ENCODE measurements at places on chromosomes 2 and 18.
A peak's percentile ranks its signal among the peaks of the same experiment; 100 is the strongest.

GRCh38 chr2:177478029-177478428 lies 85.5 kb downstream of the AGPS start:
- DNase-seq, result no peak

DNA sequence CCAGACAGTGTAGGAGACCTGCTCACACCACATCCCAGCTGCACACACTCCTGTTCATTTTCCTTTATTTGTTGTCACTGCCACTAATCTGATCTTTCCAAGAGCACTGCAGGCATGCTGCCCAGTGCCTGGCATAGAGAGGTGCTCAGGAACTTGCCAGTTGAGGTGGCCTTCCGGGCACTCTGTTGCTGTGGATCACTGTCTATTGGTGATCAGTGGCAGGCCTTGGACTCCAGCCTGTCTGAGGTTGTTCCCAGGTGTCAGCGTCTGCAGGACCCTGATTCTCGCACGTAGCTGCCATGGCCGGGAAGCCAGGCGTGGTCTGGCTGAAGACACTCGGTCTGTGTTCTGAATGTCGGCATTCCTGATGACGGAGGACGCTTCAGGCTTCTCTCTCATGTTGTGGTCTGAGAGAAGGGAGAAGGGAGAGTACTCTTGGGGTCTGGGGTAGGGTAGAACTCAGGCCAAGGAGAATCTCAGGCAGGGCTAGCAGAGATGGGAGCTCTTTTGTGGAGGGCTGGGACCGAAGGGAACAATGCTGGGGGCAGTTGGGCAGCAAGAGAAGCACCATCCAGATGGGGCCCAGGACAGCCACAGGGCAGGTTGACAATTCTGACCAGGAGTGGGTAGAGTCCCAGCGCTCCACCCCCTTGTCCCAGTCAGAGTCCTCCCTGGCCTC lies 240.9 kb downstream of the MYCN start:
- no peak for DNase-seq

DNA sequence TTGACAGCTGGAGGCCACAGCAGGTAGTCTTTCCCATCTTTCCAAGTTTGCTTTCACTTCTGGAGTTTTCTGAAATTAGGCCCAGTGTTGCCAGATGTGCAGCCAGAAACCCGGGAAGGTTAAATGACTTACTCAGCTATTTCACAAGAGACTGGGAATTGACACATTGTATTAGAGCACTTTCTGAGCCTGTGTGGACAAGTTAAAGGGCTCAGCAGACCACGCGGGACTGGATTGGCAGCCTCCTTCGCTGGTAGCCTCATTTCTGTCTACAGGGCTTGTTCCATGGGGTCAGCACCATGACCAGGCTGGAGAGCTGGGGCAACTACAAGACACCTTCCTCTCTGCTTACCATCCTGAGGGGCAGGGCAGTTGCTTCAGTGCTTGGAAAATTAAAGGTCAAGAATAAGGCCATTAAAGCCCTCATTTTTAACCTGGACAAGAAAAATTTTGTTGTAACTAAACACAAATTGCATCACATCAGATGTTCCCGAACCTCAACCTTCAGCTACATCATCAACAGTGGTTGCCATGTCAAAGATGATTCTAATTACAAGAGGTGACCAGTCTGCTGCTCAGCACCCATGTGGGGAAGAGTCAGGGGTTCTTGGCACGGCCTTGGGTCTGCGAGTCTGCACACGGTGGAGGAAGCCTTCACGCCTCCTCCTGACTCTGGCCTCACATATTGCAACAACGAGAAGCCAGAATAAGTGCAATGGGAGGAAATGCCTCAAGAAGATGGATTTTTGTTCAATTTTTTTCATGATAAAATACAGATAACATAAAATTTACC lies 279.5 kb upstream of the RAB6C start:
- no peak for DNase-seq

DNA sequence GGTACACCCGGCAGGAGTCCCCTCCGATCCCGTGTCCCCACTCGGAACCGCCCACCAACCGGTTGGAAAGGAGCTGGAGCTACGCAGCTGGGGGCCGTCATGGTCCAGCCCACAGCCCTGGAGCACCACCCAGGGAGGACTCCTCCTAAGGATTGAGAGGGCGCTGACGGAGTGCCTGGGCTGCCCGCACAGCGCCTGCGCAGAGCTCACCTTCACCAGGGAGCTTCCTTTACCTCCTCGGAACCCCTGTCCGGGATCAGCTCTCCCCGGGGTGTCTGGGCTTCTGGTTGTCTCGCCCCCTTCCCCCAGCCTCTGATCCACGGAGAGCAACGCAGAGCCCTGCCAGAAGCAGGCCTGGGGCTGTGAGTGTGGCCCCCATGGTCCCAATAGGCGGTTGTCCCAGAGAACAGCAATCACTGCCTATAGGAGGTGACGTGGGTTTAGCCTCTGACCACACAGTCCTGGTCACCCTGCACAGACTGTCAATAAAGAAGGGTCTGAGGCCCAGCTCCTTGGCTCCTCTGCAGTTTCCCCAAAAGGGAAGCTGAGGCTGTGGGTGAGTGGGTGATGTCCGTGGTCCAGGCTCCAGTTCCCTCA lies 14.6 kb downstream of the ALPG start:
- no peak for DNase-seq

GRCh38 chr2:122251158-122251557 lies 495.7 kb downstream of the TSN start:
- DNase-seq, result no peak

GRCh38 chr18:54877076-54877475 lies 48.8 kb downstream of the RAB27B start:
- DNase-seq, result no peak

DNA sequence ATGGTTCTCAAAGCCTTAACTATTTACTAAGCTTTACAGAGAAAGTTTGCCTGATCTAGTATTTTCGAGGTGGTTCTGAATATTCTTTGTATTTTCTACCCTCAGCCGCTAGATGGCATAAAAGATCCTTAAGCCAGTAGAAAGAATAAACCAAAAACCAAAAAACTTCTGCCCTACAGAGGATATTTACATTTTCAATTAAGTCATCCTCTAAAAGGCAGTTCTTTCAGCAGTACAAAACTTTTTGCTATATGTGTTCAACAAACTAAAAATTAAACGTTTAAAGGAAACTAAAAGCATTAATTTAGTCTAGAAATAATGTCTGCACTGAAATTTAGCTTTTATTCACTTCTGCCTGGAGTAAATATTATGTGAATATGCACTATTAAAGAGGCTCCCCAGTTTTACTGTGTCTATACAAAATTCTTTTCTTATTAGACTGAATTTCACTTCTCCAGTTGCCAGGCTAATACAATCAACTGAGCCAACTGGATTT lies 297.5 kb downstream of the PIEZO2 start:
- no peak for DNase-seq

- DNase-seq, result no peak
These were observed 99.4 kb upstream of the MSH2 start for GRCh38 chr2:47303341-47304148.

DNA sequence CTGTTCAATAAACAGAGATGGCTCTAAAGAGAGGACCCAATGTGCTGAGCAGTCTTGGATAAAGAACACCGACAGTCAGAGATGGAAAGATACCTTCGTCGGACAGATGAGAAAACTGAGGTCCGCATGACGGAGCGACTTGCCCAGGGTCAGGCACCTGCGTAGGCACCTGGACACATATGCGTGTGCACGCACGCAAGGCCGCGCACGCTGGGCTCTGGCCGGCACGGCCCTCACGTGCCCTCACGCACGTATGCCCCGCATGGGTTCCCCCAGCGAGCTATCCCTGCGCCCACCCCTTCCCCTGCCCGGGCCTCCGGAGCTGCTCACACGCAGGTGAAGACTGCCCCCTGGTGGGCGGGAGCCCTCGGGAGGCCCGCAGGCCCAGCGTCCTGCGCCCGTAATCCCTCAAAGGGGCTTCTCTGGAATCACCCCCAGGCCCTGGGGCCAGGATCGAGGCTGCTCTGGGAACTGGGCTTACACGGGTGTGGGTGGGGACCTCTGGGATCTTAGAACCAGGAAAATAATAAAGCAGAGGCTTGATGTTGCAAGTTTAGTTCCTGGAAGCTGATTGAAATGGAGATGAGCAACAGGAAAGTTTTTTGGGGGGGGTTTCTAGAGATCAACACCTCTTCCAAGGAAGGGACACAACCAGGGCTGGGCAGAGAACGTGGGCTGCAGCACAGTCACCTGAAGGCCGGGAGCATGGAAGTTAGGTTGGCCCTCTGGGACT lies 246.3 kb downstream of the TNS1 start:
- peak; percentile 60 for DNase-seq

- DNase-seq, result no peak
These were observed 30.5 kb downstream of the HPCAL1 start for GRCh38 chr2:10333247-10333613.

DNA sequence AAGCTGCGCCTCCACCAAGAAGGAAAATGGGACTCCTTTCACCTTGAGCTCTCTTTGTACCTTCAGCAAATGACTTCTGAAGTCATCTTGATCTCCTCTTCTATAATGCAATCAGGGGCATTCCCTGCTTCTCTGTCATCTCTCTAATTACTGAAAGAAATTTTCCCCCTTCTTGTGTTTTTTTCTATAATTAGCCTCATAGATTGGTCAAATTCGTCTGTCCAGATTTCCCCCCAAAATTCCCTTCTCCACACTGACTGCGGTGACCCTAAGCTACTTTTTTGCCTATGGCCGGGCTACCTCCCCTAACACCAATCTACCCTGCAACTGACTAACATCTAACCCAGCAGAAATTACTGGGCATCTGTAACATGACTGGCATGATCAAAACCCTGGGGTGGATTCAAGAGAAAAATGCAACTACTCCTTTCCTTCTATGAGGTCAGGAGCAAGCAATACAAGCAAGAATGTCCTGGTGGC lies 168.6 kb downstream of the BCL2 start:
- DNase-seq, result no peak

GRCh38 chr2:72983500-72984161 lies 66.3 kb downstream of the EMX1 start:
- DNase-seq, result no peak

DNA sequence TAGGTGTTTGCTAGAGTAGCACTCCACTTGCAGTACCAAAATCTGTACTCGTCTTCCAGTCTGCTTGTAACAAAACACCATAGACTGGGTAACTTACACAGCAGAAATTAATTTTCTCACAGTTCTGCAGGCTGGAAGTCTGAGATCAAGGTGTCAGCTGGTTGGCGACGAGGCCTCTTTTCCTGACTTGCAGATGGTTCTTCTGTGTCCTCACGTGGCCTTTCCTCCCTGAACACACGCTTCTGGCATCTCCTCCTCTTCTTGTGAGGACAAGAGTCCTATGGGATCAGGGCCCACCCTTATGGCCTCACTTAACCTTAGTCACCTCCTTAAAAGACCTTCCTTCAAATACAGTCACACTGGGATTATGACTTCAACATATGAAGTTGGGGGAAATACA lies 493.5 kb upstream of the MYT1L start:
- no peak for DNase-seq

GRCh38 chr2:53114991-53115390 lies 652.6 kb upstream of the CHAC2 start:
- DNase-seq, result no peak
